ENCODE measurements at places on chromosomes 16 and 17. TPM values are rescaled to one million over a fixed set of nuclear protein-coding genes. Genes with fewer than 3 reads are reported as not detected.

The ZSCAN10 gene
- not detected for total RNA-seq

The RAB11FIP4 gene
- 6.5 TPM for total RNA-seq

The VAT1L gene
- total RNA-seq, result not detected

The ETV4 gene
- 10.2 TPM for total RNA-seq

The ANKRD40CL gene
- not detected for total RNA-seq

The C16orf54 gene
- not detected for total RNA-seq

The TMEM98 gene
- 39.5 TPM for total RNA-seq

The METRNL gene
- total RNA-seq, result 9.6 TPM

The NLRC3 gene
- 0.11 TPM for total RNA-seq

The MYH13 gene
- total RNA-seq, result not detected

The PERCC1 gene
- total RNA-seq, result not detected

The STAC2 gene
- not detected for total RNA-seq

The KRT9 gene
- total RNA-seq, result 0.27 TPM

The KIF18B gene
- total RNA-seq, result 6.3 TPM

The AHSP gene
- total RNA-seq, result not detected

The GGT6 gene
- total RNA-seq, result 3.1 TPM

The CA5A gene
- total RNA-seq, result not detected

The ATP2A1 gene
- total RNA-seq, result 1.2 TPM

The CCDC200 gene
- not detected for total RNA-seq

The OTOA gene
- not detected for total RNA-seq

The CDRT15L2 gene
- total RNA-seq, result not detected

The FBXW10 gene
- 0.21 TPM for total RNA-seq

The ESRP2 gene
- total RNA-seq, result 24.3 TPM

The CES1 gene
- total RNA-seq, result 0.50 TPM

The THRA gene
- 10.8 TPM for total RNA-seq

The CACNG1 gene
- total RNA-seq, result not detected

The HS3ST2 gene
- 10.8 TPM for total RNA-seq

The CD300A gene
- total RNA-seq, result not detected

The PTRH2 gene
- 37.4 TPM for total RNA-seq

The MT1H gene
- not detected for total RNA-seq

The CES4A gene
- 3.0 TPM for total RNA-seq

Measured in mammary epithelial cell (primary cell).